Spleen (tissue), 13 donors: ENCODE measurements at places on chromosomes 3 and 15.

- no peak for DNase-seq
These were observed 294.5 kb upstream of the LMCD1 start for GRCh38 chr3:8206971-8207617.

GRCh38 chr3:71951842-71952241 is 166.9 kb upstream of the PROK2 start:
- DNase-seq: no peak

GRCh38 chr15:85624291-85624801 is 170.4 kb downstream of the KLHL25 start:
- no peak for DNase-seq

GRCh38 chr15:40807028-40807887 is at the start of the genes DNAJC17 and ZFYVE19:
TSS of gene DNAJC17 (minus strand) at chr15:40807473. CDS start at chr15:40807446, 27 bp downstream.
TSS of gene ZFYVE19 (plus strand) at chr15:40807089. CDS start at chr15:40807590, 501 bp downstream.
- peak; percentile 99 for DNase-seq

GRCh38 chr3:31878231-31878838 is 102.7 kb downstream of the OSBPL10 start:
- DNase-seq: no peak

- DNase-seq: no peak
These were observed 177.3 kb downstream of the CDIN1 start for GRCh38 chr15:36756707-36757106.

DNA sequence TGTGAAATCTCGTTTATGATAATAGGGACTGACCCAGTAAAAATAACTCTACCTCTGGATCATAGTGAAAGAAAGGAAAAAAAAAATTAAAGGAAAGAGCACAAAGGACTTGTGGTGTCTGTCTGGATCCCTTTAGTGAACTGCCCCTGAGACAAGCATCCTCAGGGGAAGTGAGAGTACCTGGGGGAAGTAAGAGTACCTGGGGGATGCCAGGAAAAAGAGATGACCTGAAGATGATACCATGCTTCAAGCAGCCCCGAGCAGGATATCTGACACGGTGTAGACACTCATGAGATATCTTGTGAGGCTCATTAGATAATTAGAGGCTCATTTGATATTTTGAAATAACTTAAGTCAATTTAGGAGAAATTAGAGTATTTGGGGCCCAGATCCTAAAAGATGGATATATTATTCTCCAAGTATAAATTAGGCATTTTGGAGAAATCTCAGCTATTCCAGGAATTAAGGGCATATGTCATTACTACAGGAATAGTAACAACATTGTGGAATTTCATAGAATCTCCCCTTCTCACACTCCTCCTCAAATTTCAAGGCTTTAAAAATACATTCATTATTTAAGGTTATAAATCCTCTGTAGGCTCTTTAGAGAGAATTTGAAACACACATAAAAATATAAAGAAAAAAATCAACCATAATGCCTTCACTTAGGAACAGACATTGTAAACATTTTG is 36.3 kb upstream of the PSMD6 start:
- no peak for DNase-seq

- DNase-seq: no peak
These were observed 297.2 kb downstream of the MAGI1 start for GRCh38 chr3:65741540-65741939.

DNA sequence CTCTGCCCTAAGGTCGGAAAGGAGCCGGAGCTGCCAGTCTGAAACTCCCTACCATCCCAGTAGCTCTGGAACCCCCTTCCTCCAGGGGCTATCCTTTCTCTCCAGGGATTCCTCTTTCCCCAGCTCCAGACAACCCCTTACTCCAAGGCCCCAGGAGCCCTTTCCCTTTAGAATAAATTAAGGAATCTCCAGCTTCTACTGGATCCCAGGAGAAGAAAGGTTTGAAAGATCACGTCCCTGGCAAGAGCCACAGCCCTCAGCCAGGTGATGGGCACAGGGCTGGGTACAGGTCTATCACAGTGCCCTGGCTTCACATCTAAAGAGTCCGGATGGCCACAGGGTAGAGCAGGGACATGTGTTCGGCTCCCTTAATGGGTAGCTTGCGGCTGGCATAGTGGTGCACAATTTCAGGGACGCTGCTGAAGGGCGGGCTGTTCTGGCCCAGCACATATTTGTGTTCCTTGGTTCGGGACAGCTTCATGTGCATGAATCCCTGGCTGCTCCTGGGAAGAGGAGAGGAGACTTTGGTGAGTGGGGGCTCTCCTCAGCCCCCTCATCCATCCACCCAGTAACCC is 20.0 kb downstream of the SHF start:
- peak; percentile 74 for DNase-seq

DNA sequence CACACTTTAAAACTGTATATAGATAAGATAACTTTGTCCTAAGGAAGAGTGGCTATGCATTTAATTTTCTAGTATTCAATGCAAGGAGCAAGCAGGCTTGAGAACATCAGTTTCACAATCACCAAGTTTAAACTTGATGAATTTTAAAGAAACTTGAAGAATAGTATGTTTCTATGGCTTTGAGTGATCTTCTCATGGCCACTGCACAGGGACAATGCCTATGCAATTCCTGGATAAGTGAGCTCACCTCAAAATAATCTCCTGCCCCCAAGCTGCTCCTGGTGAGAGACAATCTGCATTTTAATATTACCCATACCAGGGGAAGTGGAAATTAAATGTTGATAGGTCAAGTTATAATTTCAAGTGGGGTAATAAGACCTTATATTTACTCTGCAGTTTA is 376.6 kb upstream of the CBLB start:
- DNase-seq: no peak

GRCh38 chr3:169836078-169836941 is 23.6 kb upstream of the LRRC34 start:
- DNase-seq: no peak

- no peak for DNase-seq
These were observed 22.2 kb upstream of the CDAN1 start for GRCh38 chr15:42759093-42759492.

DNA sequence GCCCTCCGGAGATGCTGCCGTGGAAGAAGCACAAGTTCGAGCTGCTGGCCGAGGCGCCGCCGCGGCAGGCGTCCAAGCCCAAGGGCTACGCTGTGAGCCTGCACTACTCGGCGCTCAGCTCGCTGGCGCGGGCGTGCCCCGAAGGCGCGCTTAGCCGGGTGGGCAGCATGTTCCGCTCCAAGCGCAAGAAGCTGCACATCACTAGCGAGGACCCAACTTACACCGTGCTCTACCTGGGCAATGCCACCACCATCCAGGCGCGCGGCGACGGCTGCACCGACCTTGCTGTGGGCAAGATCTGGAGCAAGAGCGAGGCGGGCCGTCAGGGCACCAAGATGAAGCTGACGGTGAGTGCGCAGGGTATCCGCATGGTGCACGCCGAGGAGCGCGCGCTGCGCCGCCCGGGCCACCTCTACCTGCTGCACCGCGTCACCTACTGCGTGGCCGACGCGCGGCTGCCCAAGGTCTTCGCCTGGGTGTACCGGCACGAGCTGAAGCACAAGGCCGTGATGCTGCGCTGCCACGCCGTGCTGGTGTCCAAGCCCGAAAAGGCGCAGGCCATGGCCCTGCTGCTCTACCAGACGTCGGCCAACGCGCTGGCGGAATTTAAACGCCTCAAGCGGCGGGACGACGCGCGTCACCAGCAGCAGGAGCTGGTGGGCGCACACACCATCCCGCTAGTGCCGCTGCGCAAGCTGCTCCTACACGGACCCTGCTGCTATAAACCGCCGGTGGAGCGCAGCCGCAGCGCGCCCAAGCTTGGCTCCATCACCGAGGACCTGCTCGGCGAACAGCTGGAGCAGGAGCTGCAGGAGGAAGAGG is 1.3 kb downstream of the FAM43A start:
- DNase-seq: peak; percentile 89

DNA sequence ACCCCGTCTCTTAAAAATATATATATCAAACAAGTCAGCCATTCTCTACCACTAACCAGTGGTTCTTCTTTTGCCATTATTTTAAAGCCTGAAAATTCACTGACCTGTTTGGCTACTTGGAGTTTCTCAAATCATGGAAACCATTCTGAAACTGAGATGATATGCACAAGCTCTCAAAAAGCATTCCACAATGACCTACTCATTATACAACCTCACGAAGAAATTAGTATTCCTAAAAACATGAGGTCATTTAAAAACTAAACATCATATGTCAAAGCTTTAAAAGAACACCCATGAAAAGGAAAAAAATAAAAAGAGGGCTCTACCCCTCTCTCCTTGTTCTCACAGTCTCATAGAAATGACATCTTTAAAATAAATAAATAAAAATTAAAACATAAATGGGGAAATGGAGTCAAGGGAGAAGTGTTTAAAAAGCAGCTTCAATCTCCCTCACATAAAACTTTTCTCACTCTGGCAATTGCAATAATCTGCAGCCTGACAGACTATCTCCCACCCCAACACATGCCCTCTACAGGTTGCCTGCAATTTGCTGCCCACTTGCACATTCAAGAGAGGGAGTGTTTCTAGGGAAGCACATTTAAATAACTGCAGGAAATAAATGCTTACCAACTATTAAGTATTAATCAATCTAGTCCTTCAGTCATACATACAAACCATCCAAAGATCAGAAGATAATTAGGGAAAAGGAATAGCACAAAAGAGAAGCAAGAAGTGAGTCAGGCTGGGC is 73.3 kb downstream of the TRANK1 start:
- no peak for DNase-seq

DNA sequence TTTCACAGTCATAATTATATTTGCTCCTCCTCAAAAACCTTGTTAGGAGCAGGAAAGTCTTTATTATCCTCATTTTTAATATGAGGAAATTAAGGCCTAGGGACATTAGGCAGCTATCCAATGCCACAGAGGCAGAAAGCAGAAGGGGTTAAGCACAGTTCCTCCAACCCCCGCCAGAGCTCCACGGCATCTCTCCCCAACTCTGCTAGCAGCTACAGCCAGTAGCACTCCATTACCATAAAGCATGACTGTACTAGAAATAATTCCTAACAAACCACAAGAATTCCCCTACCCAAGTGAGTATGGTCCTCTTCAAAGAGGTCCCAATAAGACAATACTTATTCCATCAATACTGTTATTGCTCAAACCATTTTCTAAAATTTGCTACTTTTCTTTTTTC is 9.8 kb downstream of the HEG1 start:
- no peak for DNase-seq

GRCh38 chr15:87123676-87124382 is 1044.2 kb downstream of the AGBL1 start:
- DNase-seq: no peak

DNA sequence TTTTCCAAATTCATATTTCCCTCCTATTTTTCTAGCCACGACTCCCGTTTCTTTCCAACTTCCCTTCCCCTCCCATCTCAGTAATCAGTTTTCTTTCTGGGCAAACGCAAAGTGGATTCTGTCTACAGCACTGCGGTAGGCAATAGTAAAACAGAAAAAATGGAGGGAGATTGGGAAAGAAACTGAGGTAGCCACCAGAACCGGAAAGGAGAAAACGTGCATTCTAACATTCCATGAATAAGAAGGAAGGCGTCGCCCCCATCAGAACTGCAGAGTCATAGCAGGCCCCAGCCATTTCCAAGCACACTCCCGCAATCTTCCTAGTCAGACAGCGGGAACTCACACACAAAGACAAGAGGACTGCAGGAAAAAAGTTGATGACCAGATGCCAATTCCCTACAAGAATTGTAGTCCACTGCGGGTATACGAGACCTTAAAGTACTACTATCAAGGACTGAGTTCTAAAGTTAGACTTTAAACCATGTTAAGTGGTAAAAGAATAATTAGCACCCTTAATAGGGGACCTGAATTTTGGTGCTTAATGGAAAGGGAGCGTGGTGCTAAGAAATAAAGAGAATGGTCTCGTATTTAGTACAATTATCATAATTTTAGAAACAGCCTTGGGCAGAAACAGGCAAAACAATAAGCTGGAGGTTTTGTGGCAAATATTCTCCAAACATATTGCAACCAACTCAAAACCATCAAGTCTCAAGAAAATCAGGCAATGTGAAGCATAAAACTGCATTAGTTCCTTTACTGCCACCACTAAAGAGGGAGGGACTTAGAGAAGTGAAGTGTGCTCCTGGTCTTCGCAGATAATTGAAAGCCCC is 1.4 kb downstream of the PFN2 start:
- no peak for DNase-seq

- no peak for DNase-seq
These were observed 541.1 kb downstream of the MECOM start for GRCh38 chr3:169122416-169122815.

DNA sequence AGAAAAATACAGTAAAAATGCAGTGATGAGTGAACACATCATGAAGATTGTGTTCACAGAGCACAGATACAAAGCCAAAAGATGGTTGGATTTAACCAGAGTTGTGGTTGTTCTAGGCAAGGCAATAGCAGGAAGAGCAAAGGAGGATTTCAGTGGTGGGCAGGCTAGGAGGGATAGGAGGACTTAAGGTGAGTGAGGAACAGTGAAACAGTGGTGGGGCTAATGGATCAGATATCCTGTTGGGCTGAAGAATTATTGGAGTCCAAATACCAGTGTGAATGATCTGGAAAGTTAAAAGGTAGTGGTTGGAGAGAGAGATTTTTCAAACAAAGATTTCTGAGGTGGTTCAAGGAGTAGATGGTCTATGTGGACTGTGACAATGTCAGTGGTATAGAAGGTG is 108.3 kb downstream of the B3GALNT1 start:
- DNase-seq: no peak

GRCh38 chr3:168155303-168155702 is 59.6 kb upstream of the GOLIM4 start:
- DNase-seq: no peak

DNA sequence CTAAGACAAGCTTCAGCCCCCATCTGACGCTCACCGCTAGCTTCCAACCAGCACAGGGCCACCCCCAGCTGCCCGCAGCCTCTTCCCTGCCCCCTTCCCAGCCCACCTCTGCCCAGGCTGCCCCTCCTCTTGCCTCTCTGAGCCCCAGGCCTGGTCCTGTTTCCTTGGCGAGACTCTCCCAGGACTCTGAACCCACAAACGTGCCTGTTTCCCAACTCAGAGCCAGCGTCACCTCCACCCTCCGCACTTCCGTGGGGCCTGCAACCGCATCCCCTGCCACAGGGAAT is 35.0 kb downstream of the ZXDC start:
- DNase-seq: peak; percentile 28

DNA sequence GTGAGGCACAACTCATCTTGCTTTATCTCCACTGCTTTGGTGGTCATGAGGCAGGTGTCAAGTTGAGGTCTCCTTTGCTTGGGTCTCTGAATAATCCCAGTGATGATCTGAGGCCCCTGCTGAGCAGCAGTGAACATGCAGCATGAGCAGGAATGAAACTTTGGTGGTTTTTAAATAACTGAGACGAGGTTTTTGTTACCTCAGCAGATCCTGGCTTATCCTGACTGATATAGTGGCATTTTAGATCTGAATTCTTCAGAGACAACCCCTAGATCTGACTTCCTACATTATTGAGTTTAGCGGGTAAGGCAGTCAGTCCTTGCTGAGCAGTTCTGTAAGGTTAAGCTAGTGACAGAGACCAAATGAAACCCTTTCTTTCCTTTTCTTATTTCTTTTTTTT is 230.4 kb downstream of the ARRDC4 start:
- DNase-seq: no peak

- DNase-seq: no peak
These were observed 952.0 kb downstream of the AGBL1 start for GRCh38 chr15:87031540-87032230.

DNA sequence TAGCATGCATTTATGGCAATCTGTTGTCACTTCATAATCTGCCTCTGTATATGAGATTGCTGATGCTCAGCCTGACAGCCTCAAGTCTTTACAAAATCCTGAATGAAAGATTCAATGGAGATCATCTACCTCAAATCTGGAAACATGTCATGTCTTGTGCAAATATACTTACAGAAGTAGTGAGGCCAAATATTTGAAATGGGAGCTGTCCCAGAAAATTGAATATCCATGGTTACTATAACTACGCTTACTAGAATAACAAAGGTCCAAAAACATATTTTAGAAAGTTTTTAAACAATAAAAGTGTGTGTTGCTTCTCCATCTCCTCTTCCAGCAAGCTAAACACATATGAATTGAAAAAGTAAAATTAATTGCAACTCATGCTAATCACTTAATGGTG is 133.2 kb upstream of the DPH6 start:
- DNase-seq: no peak
